Coronary artery (tissue), 2 donors: ENCODE measurements at places on chromosomes 7 and 10.

DNA sequence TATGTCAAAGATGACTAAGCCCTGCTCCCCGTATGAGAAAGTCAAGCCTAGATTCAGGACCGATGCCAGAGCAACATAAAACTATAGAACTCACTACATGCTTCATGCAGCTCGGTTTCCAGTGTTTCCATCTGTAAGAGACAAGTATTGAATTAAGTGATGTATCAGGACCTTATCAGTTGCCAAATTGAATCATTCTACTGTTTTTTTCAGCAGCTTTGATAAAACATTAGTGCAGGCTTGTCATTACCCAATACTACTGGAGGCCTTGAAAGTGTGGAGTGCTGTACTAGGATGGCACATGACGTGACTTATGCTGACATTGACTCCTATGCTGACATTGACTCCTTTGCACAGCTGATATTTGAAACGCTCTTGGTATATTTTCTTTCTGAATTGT, 10.8 kb upstream of the NRP1 start:
- DNase-seq, result no peak

DNA sequence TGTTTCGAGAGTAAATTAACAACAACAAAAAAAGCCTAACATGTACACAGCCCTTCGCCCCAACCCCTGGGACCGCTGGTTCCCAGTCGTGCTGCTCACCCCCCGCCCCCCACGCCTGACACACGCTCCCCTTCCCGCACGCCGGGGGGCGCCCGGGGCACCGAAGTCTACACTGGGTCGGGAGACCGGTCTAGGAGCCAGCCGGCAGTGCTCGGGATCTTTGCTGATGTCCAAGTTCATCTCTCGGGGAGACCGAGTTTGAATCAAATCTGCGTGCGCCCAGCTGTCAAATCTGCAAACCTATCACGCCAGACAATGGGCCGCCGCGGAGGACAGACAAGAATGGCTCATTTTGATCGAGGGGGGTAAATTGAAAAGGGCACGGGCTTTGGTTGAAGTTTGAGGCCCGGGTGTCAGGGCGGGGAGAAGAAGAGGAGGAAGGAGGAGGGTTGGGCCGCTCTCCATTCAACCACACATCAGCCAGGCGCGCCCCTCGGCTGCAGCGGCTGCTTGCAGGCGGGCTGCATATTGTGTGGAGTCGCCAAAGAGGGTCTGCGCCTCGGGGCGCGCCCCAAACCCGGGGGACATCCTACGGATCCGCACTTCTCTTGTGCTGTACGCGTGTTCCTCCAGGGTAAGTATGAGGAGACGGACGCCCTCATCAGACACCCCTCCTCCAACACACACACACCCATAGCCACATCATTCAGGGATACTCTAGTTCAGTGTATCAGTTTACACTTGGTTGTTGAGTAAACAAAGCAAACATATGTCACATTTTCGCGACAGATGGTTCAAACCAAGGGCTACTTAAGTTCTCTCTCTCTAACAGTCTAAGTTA, 1.3 kb upstream of the GFRA1 start:
- no peak for DNase-seq

GRCh38 chr7:55130395-55131141, 111.8 kb downstream of the EGFR start:
- DNase-seq, result peak; percentile 86

GRCh38 chr7:72032934-72033333, 379.2 kb downstream of the CALN1 start:
- no peak for DNase-seq

GRCh38 chr7:73839743-73840714, 2.3 kb downstream of the METTL27 start:
- DNase-seq, result no peak

GRCh38 chr7:22718200-22718711, 8.7 kb upstream of the IL6 start:
- no peak for DNase-seq

DNA sequence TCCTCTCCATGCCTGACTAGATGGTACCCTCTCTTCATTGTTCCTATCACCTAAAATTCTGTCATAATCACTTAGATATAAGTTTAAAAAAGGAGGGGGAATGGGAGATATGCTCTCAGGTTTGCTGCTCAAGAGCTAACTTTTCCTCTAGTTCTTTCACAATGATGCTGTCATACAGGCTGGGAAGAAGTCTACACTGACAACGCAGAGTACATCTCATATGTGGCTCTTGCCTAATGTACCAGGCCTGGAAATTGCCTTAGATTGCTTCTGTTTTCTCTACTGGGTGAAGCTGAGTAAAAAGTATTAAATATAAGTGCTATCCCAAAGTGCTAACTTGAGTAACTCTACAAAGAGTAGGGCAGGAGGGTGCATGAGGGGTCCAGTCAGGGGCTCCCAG, 43.8 kb upstream of the BET1 start:
- no peak for DNase-seq

- DNase-seq, result no peak
These were observed 93.1 kb downstream of the GLI3 start for GRCh38 chr7:42143711-42144600.

- DNase-seq, result no peak
These were observed 169.7 kb downstream of the CACNA2D1 start for GRCh38 chr7:82273886-82274285.

- no peak for DNase-seq
These were observed 41.8 kb downstream of the EGFR start for GRCh38 chr7:55060636-55061022.

DNA sequence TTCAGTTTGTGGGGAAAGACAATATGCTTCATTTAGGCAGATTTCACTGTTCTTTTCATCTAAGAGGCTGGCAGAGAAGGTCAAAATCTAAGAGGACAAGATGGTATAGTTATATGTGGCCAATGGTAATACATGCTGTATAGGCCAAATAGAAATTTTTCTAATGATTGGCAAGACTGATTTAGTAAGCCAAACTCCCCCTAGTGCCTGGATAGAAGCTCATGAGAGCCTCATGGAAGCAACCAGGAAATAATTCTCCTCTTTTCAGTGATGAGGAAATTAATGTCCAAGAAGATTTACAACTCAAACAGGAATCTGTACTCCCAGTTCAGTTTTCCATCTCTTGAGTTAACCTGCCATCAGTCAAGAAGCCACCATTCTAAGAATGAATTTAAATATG, 253.6 kb upstream of the PHF14 start:
- DNase-seq, result no peak

DNA sequence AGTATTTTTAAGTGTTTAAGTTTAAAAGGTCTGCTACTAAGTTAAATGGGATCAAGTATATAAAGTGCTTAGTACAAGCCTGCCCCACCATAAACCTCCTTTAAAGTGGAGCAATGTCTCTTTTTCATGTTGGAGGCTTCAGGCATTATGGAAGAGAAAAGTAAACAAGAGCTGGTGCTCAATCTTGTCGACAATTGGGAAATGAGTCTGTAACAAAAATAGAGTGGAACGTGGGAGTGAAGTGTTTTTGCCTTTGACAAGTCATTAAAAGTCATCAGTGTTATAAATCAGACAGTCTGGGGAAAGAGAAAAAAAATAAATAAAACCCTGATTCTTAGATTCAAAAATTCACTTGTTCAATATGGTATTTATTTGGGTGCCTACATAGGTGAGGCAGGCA, 44.7 kb downstream of the DNAJC12 start:
- DNase-seq, result no peak

GRCh38 chr7:65404020-65404419, 30.4 kb downstream of the ZNF92 start:
- DNase-seq, result no peak

GRCh38 chr7:23768022-23768421, 58.0 kb downstream of the STK31 start:
- DNase-seq, result no peak

DNA sequence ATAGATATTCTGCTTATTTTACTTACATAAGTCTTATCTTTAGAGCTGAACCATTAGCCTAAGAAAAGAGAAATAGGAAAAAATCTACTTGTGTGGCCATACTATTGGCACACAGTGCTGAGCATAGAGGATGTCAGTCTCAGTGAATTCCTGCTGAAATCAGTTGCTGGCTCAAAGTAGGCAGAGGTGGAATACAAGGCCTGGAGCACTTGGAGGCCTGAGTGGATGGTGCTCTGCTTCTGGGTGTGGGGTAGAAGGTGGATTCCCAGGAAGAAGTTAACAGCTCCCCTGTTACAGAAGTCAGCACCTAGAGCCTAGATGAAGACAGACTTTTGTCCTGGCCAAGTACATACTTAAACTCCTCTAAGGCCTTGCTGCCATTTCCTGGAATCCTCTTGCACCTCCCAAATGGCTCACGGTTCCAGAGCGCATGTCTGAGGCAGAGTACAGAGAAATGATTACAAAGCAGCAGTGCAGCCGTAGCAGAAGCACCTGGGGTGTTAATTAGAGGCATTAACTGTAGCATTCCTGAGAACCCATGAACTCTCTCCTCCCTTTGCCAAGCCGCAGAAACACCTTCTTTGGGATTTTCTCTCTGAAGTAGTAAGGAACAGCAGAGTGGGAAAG, 18.0 kb upstream of the XPNPEP1 start:
- DNase-seq, result no peak

DNA sequence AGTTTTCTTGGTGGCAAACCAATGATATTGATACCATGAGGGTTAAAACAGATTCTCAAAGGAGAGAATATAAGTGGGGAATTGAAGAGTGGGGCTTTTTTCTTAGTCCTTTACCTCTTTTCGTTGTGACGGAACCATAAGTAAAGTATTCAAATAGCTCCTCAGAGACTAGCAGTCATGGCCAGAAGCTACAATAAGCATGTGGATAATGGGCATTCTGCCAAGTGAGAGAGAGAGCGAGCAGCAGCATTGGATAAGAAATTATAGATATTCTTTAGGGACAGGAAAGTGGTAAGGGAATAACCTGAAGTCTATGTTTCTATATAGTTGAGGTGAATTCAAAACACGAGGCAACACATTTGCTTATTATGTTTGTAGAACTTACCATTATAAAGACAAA, 235.1 kb downstream of the SEMA3E start:
- DNase-seq, result no peak

- no peak for DNase-seq
These were observed 145.5 kb upstream of the CELF2 start for GRCh38 chr10:10872035-10872673.

DNA sequence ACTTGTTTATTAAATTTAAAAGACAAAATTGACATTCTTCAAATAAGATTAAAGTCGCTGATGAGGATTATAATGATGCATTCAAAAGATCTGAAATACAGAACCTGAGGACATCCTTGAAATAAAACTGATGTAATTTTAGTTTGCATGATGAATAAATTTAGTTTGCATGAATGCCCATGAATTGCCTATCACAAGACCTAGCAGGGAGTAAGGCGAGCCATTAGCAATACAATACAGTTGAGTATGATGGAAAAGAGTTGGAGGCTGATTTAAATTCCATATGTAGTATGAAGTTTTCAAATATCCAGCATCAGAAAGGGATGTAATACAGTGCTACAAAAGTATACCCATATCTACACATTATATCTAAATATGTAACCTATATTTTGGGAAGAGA, 321.3 kb downstream of the CACNA2D1 start:
- no peak for DNase-seq

GRCh38 chr10:97905276-97905675, 55.6 kb downstream of the GOLGA7B start:
- DNase-seq, result no peak

GRCh38 chr10:94991243-94991888, 52.9 kb downstream of the CYP2C9 start:
- no peak for DNase-seq
